ENCODE measurements at places on chromosomes 11 and 22.

DNA sequence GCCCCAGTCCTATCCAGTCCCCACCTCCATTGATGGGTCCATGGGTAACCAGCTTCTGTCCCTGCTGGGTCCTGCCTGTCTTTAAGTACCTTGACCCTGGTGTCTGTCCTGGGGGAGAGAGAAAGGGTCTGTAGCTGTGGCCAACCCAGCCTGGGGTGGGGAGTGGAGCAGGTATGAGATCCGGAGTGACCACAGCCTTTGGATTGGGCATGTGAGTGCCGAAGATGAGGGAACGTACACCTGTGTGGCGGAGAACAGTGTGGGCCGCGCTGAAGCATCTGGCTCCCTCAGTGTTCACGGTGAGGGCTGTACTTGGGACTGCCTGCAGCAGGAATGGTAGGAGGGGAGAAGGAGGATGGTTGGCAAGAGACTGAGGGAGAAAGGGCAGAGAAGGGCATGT, 5.2 kb downstream of the ROBO3 start:
- no peak for DNase-seq

DNA sequence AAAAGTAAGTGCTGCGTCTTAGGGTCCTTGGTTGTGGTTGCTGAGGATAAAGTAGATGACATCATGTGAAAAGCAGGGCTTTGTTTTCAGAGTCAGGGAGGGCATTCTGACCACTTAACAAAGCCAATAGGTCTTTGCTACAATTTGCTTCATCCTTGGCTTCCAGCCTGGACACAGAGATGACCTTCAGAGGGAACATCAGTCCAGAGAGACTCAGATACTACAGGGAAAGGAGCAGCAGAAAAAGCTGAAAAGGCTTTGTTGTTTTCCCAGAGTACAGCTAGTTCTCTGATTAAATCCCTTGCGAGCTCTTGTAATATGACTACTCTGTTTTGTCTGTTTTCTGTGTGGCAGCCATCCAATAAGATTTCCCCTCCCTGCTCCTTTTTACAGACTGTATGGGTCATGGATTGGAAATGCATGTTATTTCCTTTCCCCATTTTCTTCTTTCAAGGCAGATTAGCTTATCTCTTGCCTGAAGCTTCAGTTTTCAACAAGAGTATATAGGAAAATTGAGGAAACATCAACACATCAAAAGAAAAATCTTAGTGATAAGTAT, 31.9 kb downstream of the ATG13 start:
- DNase-seq: no peak

DNA sequence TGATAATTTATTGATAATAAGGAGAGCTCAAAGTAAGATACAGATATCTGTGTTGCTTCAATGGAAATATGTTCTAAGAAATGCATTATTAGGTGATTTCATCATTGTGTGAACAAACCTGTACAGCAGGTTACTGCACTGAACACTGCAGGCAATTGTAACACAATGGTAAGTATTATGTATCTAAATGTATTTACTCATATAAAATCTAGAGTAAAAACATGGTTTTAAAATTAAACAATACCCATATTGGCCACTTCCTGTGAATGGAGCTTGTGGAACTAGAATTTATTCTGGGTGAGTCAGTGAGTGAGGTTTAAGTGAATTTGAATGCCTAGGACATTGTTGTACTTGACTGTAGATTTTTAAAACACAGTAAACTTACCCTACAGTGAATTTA, 722.9 kb upstream of the RAG2 start:
- no peak for DNase-seq

DNA sequence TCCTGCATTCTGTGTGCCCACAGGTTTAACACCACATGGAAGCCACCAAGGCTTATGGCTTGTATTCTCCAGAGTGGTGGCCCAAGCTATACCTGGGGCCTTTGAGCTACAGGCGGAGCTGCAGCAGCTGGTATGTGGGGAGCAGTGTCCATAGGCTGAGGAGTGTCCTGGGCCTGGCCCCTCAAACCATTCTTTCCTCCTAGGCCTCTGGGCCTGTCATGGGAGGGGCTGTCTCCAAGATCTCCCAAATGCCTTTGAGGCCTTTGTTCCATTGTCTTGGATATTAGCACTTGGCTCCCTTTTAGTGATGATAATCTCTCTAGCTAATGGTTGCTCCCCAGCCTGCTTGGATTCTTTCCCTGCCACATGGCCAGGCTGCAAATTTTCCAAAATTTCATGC, 6.4 kb upstream of the TBC1D22A start:
- DNase-seq: no peak

GRCh38 chr11:29129844-29130243, 887.0 kb downstream of the KCNA4 start:
- DNase-seq: no peak

GRCh38 chr22:45503050-45503815, 550 bp downstream of the FBLN1 start:
- no peak for DNase-seq

GRCh38 chr11:62393735-62394134, 25.1 kb upstream of the SCGB1A1 start:
- DNase-seq: no peak

DNA sequence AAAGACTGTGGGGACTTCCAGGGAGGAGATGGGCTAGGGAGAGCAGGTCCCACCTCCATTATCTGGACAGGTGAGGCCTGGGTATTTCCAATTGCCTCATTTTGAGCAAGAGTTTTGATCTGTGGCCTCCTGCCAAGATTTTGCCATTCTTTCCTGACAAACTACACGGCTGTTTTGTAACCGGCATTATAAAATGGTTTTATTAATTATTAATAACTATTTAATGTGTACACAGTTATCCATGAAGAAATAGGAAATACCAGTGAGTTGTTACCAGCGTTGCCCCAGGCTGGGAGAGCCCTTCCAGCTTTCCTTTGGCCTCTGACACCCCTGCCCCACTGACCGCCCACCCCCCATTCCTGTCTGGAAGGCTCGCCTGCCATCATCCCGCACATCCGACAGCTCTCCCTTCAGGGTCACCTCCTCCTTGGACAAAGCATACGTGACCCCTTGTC, 14.9 kb upstream of the SEC14L3 start:
- no peak for DNase-seq

DNA sequence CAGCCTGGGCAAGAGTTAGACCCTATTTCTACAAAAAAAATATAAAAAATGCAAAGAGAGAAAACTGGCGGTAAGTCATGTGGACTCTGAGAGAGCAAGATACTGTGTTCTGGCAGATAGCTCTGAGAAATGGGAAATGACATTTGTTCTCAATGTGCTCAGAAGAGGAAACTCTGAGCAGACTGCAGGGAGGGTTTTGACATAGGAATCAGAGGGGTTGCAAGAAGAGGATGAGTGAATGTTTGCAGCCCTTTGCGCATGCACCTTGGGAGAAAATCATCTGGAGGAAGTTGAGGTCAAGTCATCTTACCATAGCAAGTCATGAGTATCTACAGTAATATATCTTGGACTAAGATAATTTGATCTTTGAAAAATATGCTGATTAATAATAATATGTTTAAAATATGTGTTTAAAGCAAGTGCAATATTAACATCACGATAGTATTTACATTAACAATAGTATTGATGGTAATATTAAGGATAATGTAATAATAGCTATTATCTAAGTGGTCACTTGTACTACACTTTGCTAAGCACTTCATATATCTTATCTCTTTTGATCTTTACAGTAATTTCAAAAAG, 2.6 kb downstream of the ACER3 start:
- peak; percentile 10 for DNase-seq

Data from CD4-positive, alpha-beta T cell (primary cell).